ENCODE measurements at places on chromosomes 1 and 21.

- DNase-seq: no peak
Observed at GRCh38 chr1:233897325-233898162, 6.9 kb upstream of the SLC35F3 start.

DNA sequence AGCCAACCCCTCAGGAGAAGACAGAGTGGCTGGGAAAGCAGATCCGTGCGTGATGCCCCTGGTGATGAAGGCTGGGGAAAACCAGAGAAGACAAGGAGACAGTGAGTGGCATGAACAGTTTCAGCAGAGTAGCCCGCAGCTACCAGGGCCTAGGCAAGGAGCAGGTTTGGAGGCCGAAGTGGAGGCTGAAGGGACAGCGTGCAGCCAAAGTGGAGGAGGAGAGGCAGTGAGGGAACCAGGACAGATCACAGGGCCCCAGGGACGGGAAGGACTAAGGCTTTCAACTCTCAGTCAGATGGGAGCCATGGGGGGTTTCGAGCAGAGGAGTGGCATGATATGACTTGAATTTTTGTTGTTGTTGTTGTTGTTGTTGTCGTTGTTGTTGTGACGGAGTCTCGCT is 59.9 kb upstream of the SELENON start:
- DNase-seq: no peak

- DNase-seq: no peak
Observed at GRCh38 chr1:3116560-3116959, 47.6 kb downstream of the PRDM16 start.

- DNase-seq: no peak
Observed at GRCh38 chr1:115337633-115338456, at the start of gene NGF. Gene NGF, minus strand, starts transcription at chr1:115338249. Its CDS starts 51,454 bp downstream, at chr1:115286795.

- DNase-seq: no peak
Observed at GRCh38 chr1:93522721-93523120, 74.8 kb downstream of the FNBP1L start.

DNA sequence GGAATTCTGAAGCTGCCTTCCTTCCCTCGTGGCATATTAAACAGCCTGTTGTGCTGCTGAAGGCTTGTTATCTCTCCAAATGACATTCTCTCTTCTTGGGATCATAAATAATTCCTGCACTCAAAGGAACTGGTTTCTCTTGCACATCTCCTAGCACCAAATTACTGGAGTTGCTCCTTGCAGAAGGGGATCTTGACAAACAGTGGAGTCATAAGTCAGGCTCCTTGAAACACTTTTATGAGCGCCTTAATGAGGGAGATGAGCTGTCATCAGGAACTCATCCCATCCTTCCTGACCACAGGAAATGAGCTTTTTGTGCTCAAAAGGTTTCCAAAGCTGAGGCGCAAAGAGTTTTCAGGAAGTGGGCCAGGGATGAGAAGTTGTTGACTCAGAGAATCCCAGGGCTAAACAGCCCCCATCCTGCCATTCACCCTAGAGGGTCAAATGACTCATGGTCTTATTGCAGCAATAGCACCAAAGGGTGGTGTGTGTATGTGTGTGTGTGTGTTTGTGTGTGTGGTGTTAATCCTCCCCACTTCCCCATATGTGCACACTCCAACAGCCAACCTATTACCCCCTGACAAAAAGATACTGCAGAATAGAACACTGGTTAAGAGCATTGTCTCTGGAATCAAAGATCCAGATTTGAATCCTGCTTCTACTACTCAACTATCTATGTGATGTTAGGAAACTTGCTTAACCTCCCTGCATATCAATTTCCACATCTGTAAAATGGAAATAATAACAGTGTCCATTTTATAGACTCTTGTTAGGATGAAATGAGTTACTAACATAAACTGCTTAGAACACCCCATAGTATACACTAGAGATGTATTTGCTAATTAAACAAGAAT is 2.8 kb upstream of the PHC2 start:
- DNase-seq: no peak

DNA sequence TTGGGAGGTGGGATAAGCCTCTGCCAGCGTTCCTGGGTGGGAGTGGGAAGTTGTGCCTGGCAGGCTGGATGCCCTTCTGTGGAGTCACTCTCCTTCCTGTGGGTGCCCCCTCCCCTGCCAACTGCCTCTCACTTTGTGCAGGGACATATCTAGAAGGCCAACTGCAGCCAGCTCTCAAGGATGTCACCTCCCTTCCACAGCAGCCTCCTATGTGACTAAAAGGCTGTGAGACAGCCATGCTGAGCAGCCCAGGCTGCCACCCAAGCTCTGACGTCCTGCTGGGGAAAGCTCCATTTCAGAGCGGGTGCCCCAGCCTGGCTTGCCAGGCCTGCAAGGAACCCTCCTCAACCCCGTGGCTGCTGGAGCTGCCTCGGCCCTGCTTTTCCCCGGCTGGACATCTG is 19.6 kb upstream of the SLC26A9 start:
- DNase-seq: no peak

DNA sequence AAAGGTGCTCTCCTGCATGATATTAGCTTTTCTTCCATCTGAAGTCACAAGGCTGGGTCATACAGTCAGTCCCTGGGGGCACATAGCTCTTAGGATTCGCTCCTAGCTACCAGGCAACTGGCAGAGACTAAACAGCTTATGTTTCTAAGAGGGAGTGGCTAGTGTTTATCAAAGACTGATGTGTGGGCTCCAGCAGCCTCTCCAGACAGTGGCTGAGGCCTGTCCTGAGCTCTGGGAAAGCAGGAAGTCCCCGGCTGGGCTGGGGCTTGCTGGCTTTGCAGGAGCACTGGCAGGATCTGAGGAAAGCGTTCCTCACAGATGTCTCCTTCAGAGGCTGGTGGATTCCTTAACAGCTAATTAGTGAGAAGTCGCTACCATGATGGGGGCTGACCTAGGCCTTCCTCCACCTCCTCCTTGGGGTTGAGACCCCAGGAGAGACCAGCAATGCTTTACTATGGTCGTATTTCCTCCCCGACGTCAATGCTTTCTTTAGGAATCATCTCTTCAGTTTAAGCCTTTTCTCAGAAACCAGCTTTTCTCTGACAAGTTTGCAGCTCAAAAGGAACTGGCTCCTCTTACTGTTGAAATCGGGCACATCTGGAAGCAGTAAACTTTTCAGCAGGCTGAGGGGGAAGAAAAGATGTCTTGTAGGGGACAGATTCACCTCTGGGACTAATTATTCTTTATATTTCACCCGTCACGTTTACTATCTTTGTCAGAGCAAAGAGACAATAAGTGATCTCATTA is 33.5 kb upstream of the HHAT start:
- DNase-seq: no peak

GRCh38 chr1:33656467-33657005 is 184.1 kb downstream of the ZSCAN20 start:
- no peak for DNase-seq

- DNase-seq: no peak
Observed at GRCh38 chr1:147201276-147201675, 23.9 kb downstream of the FMO5 start.

GRCh38 chr21:41966041-41966833 is 12.4 kb upstream of the C2CD2 start:
- DNase-seq: no peak

- no peak for DNase-seq
Observed at GRCh38 chr1:91283421-91283726, 121.3 kb downstream of the HFM1 start.

DNA sequence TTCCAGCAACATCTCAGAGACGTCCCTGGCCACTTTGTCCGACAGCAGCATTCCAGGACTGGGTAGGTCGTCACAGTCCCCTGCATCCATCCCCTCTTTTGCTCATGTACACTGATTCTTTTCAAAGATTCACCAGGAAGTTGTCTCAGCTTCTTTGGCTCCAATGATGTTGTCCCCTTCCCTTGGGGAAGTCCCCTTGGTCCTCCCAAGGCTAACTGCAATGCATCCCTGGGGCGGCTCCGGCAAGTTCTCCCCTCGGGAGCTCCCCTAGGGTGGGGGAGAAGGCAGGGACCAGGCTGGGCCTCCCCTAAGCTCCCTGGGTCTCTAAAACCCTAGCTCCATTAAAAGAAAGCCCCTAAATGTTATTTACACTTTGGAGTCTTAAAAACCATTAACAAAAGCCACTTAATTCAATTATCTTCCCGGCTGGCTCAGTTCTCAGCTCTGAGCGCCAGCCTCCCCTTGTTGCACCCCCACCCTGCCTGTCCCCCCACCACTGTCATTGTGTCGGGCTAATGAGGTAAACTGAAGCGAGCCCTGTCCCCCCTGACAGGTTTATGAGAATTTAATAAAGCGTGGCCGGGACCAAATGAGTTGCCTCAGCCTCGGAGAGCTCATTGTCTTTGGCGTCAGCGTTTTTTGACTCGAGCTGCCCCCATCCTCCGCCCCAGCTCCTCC is 25.3 kb downstream of the KNCN start:
- DNase-seq: peak; percentile 21

DNA sequence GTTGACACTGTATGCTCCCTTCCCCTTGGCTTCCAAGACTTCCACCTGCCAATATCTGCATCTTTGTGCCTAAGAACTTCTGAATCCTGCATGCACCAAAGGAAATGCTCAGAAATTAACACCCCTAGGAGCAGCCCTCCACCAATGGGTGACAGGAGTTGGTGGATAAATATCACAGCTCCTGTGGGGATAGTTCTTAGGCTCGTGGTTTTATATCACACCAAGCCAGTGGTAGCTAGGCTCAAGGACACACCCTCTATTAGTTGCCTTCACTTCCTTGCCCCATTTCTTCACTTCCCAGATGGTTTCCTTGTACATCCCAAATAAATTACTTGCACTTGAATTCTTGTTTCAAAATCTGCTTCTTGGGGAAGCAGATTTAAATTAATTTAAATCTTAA is 16.9 kb upstream of the CDC14A start:
- no peak for DNase-seq

- no peak for DNase-seq
Observed at GRCh38 chr1:106194206-106194605, 862.3 kb upstream of the PRMT6 start.

GRCh38 chr1:64701886-64702285 is 43.0 kb upstream of the RAVER2 start:
- no peak for DNase-seq

DNA sequence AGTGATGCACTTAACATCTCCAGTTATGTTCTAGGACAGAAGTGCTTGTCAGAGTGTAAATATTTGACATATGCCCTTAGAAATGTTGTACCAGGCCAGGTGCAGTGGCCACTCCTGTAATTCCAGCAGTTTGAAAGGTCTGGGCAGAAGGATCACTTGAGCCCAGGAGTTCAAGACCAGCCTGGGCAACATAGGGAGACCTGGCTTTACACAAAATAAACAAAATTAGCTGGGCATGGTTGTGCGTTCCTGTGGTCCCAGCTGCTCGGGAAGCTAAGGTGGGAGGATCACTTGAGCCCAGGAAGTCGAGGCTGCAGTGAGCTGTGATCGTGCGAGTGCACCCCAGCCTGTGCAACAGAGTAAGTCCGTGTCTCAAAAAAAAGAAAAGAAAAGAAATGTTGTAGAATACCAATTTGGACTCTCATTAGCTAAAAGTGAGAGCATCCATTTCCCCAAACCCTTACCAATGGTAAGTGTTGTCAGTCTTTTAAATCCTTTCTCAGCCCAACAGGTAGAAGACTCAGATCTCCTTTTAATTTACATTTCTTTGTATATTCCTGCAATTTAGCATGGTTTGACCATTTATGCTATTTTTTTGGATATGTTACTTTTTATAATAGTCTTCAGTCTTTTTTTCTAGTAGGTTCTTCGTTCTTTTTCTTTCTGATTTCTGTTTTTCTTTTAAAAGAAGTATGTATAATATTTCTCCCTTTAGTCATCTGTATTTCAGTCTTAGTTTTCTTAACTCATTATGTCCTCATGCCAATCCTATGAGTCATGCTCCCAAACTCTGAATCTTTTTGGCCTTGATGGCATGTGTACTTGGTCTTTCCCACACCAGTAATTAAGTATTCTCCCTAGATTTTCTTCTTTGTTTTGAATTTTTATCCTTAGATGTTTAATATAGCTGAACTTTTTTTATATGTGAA is 74.4 kb downstream of the CAMTA1 start:
- DNase-seq: no peak

DNA sequence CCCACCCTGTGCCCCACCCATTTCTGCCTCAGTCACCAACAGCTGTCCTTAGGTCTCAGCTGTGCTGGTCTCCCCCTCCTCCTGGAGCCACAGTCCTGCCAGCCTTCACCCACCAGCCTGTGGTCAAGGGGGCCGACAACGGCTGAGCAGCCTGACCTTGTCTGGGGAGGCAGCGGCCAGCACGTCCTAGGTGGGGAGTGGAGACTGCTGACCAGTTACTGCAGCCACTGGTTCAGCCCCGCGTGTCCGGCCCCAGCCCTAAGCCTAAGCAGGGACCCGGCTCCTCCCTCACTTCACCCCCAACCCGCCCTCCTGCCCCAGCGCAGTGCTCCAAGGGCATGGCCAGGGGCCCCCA is 79.2 kb downstream of the MORN1 start:
- no peak for DNase-seq

GRCh38 chr1:152977614-152978013 is 6.3 kb upstream of the SPRR1A start:
- DNase-seq: no peak

DNA sequence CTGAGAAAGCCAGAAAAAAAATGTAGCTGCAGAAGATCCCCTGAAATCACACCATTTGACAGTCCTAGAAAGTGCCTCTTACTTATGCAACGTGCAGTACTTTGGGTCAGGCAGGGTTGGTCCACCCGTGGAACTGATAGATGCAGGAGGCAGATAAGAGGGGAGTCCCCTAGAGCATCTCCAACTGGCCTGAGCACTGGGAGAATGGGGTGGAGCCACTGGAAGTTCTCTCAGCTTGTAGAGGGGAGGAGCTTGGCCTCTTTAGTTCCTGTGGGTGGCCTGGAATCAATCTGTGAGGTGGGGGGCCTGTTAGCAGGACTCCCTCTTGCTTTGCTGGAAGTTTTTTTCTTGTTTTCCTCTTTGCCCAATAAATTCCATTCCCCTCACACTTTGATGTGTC is 335.7 kb upstream of the NCAM2 start:
- no peak for DNase-seq

DNA sequence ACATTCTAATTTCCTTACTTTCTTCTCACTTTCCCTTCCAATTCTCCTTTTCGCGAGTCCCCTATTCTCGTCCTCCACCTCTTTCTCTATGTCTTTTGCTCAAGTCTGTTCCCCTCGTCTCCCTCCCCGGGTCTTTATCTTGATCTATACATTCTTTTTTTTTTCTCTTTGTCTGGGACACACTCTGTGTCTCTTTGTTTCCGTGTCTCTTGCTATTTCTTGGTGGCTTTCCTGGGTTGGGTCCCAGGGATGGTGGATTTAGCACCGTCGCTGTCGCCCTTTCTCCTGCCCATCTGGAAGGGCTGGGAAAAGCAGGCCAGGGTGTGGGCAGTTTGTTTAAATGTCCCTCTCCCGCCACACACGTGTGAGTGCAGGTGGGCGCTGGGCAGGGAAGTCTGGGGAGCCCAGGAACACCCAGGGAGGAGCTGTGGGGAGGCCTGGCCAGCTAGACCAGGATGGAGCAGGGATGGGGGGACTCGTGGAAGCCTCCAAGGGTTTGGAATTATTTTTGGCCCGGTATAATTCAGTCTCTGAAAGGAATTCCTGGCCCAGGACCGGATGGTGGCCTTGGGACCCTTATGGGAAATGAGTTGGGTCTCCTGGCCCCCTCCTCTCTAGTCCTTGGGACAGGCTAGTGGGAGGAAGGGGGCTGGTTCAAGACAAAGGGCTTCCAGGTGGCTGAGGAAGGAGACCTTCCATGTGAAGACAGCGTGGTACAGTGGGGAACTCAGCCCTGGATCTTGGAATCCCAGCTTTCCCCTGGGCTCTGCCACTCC is 9.5 kb upstream of the ID3 start:
- no peak for DNase-seq

GRCh38 chr21:46059195-46059594 is 38.7 kb upstream of the COL6A2 start:
- peak; percentile 16 for DNase-seq

- no peak for DNase-seq
Observed at GRCh38 chr1:224640587-224640986, 24.5 kb downstream of the CNIH3 start.
